ENCODE measurements at places on chromosomes 2 and 18.

GRCh38 chr2:86337244-86337835 is at the start of gene REEP1:
REEP1 (minus strand) TSS chr2:86337626; CDS start chr2:86337510, 116 bp downstream.
- no peak for DNase-seq

DNA sequence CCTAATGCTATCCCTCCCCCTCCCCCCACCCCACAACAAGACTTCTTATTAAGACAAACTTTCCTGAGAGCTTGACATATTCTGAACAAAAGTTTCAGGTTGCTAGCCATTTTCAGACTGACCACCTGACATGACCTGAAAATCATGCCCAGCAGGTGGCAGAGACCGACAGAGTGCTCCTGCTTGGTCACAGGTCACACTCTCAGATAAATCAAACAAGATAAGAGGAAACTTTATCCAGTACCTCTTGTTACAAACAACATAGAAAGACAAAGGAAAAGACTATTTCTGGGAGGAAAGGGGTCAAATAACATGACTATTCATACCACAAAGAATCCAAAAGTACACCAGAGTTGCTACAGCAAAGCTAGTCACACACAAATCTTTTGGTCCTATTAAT is 107.4 kb downstream of the TMEM200C start:
- DNase-seq: no peak

DNA sequence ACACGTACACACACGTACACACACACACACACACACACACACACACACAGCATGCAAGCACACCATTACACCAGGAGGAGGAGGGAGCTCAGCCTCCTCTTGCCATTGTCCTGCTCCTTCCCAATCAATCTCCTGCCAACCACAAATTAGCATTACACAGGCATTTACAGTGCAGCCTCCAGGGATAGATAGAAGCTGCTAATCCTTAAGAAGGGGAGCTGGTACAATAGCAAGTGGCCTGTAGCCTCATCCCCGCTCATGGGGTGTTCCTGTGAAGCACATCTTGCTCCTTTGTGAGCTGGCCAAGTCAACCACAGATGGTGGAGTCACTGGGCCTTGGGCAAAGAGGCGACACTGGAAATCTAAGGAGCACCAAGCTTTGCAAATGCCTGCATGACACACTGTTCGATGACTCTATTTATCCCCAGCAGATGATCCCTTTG is 110.3 kb upstream of the PKDCC start:
- DNase-seq: no peak

DNA sequence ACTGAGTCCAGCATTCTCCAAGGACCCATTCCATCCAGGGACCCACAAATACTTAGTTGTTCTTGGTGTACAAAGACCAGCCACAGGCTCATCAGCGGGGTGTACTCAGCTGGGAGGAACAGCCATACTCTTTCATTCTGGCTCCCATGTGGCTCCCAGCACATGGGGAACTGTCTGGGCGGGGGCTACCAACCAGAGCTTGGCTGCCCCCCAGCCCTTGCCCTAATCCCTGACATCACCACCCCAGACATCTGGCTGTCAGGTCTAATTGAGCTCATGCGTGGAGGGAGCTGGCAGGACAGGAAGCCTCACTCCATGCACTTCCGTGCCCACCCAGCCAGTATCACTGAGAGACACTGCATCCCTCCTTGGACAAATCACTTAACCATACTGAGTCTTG is 283.6 kb downstream of the DYSF start:
- DNase-seq: no peak

DNA sequence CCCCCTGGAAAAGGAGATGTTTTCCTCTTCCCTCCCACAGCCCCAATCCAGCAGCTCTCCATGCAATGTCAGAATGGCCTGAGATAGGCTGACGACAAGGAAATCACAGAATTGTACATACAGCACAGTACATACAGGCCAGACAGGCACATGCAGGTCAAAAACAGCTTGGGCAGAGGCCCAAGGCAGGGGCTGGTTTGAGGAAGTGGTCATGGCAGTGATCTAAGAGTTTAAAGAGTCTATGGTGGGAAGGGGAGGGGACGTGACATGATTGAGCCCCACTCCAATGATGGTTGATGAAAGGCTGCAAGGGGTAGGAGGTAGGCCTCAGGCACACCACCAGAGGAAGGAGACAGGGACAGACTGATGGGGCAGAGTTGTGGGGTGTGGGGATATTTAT is 4.3 kb downstream of the DCTN1 start:
- no peak for DNase-seq

- DNase-seq: no peak
Observed at GRCh38 chr2:102359527-102359926, 3.9 kb downstream of the IL18R1 start.

All from stimulated activated CD4-positive, alpha-beta T cell treated with anti-CD3 and anti-CD28 coated beads, TNF-alpha, amount 100 ng/mL, for 48 hours (primary cell).